Epithelial cell of proximal tubule (primary cell): ENCODE measurements at places on chromosomes 6 and 20.

DNA sequence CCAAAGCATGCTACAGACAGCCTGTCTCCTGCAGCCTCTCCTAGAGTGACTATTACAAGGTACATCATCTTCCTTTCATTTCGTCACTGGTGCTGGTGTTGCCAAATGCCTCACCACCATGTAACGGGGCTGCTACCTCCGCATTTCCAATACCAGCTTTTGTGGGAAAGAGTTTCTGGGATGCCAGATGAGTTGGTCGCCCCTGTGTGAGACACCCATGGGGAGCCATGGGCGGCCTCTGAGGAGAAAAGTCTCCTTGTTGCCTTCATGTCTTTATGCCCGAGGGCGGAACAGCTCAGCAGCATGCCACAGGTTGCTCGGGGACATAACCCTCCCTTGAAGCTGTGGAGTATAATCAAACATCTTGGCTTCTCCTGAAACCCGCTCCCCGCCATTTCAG is 169.6 kb downstream of the THBS2 start:
- no peak for DNase-seq

DNA sequence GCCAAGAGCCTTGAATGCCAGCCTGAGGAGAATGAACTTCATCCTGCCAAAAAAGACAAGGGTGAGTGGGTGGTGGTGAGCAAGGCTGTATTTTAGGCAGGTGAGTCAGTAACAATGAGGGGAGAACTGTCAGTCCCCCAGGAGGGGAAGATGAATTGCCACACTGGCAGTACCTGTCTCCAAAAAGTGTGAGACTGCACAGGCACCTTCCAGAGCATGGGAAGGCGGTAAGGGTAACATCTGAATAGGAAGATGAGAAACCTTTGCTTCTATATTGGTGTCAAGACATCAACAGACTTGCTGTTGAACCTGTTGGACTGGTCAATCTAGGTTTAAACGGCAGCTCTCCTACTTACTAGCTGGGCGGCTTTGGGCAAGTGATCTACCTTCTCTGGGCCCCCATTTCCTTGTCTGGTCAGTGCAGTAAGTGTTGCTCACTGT is 30.9 kb downstream of the STK35 start:
- no peak for DNase-seq

DNA sequence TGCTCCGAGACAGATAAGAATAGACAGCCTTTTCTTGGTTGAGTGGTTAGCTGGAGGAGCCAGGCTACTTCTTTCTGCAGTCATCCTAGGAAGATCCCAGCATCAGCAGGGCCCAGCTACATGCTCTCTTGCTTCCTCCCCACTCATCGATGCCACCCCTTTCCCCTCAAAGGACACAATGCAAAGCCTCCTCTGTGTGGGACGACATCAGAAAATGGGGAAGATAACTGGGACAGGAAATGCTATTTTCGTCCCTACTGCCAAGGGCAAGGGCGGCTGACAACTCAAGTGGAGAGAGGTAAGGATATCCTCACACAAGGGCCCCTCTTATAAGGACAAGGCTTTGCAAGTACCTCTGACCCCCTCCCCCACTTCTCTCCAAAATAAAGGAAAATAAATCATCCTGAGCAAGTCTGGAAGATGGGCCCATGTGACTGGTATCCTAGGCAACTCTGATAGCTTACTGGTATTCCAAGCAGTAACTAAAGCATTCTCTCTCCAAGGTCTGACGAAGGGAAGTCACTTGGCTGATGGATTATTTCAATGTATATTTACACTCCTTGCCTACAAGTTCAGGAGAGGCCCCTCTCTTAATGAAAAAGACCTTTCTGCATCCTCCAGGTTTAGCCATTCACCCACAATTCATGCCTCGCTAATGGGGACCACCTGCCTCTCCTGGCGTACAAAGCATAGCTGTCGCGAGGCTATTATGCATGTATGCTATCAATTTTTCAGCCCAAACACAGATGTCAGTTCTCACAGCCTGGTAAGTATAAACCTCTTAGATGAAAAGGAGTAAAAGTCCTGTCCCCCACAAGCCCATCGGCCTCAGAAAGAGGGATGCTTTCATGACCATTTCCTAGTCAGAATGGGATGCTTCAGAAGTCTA is 11.3 kb downstream of the ELMO2 start:
- DNase-seq, result no peak

DNA sequence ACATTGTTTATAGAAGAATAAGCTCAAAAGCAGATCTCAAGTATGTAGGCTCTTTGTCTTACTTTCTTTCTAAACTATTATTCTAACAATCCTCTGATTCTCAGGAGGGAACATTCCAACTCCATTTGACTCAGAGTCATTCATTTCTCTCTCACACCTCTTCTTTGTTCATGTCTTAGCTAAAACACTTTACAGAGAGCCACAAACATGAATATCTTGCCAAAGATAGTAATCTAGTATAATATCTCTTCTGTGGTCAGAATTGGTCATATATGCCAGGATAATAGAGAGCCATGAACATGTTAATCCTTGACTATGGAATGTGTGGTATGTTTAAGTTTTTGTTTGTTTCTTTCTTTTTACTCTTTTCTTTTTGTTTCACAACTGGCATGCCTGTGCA is 456.0 kb upstream of the PTCHD4 start:
- DNase-seq, result peak; percentile 42

- no peak for DNase-seq
Observed at GRCh38 chr20:62545271-62545670, 69.5 kb upstream of the GATA5 start.

DNA sequence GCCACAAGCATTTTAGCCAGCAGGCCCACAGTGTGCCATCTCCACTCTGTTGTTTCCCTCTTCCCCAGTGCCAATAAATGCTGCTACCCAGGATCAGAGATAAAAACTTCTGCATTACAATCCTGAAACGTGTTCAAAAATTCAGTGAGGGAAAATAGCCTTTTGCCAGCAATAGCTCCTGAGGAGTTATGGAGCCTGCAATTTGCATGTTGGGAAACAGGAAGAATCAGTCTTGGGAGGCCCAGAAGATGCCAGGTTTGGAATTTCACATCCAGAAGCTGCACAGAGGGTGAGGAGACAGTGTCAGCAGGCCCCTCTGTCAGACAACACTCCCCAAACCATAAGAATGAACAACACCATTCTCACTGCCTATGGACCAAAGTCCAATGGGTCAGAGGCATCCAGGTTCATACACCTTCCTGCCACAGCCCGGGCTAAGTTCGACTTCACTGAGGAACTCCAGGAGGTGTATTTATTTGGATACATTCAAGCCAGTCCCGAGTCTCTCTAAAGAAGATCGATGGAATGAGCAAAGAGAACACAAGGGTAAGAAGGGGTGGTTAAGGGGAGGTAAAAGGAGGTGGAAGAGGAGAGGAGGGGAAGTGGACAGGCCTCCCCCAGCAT is 20.8 kb downstream of the RRBP1 start:
- DNase-seq, result no peak

DNA sequence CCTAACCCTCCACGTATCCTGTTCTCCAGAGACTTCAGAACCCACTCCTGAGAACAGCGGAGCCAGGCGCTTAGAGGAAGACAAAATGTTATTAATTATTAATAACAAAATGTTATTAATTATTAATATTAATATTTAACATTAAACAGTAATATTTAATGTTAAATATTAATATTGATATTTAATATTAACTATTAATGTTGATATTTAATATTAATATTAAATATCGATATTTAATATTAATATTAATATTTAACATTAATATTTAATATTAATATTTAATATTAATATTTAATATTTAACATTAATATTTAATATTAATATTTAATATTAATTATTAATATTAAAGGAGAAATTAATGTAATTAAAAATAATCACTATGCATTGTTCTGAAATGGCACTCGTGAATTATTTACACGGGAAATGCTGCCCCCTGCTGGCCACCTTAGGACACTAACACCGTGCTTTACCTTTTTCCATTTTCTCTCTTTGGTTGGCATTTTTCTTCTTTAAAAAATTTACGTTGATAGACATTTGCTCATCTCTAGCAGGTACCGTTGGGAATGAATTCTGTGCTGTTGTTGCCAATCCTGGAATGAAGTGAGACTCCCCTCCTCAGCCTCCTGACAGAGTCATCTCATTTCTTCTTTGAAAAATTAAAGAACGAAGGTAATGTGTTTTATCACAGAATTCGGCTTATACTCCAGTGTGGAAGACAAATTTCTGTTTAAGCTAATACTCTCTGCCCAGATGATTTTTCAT is 7.5 kb upstream of the GGTLC1 start:
- no peak for DNase-seq

GRCh38 chr6:122153557-122153956 is 245.9 kb upstream of the HSF2 start:
- DNase-seq, result no peak

GRCh38 chr6:132392792-132393191 is 8.5 kb downstream of the MOXD1 start:
- DNase-seq, result peak; percentile 18

- DNase-seq, result peak; percentile 76
Observed at GRCh38 chr6:80638213-80639055, 532.0 kb downstream of the BCKDHB start.

GRCh38 chr6:16841241-16841640 is 80.0 kb upstream of the ATXN1 start:
- no peak for DNase-seq

DNA sequence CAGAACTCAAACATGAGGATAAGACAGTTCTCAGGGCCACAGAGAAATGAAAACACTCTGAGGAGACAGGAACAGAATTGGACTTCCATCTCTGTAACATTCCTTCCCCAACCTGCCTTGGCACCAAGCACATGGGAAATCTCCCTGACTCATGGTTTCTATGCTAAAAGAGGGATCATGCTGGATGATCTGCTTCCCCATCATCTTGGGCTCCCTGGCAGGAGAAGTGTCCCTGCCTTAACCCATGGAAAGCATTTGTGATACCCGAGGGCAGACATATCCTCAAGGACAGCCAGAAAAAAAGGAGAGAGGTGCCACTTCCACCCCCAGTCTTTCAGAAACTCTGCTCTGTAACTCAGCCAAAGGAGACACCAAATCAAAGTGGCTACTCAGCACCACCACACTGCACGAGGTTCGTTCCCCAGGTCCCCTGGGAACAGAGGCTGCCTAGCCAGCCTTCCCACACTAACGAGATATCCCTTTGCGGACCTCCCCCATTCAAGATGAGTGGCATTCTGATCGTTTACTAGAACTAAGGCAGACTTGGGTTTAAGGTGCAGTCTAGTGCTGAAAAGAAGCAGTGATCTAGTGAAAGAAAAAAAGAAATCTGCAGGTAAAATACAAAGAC is 34.8 kb downstream of the BLOC1S5 start:
- DNase-seq, result no peak

GRCh38 chr6:41896281-41896680 is 1.1 kb upstream of the USP49 start:
- DNase-seq, result no peak

DNA sequence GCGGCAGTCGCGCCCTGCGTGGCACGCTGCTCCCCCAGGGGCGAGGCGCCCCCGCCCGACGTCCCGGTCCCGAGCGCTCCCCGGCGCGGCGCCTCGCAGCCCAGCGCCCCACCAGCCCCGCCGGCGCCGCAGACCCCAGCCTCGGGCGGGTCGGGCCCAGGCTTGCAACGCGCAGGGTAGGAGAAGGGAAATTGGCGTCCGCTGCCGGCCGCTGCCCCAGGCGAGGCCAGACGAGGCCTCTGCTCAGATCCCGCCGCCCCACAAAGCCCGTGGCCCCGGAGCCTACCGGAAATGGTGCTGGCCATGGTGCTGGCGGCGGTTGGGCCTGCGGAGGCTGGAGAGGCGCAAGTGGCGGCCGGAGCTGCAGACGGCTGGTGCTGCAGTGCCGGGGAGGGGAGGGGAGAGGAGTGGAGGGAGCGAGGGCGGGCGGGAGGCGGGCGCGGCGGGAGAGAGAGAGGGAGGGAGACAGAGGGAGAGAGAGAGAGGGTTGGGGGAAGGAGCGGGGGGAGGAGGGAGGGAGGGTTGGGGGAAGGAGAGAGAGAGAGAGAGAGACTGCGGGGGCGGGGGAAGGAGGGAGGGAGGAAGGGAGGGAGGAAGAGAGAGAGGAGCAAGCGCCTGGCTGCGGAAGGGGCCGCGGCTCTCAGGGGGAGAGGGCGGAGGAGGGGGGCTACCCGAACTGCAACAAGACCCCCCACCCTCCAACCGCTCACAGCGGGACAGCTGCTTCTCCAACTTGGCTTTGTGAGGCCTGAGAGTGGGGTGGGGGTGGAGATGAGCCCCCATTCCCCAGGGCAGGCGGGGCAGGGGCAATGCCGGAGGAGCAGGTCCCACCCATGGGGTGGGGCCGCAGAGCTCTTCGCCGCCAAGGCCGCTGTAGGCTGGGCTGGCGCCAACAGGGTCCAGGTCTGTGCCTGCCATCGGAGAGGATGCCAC is at the start of gene STMN3:
Gene STMN3 (minus strand): TSS at position 384 of the 933 bp plus-strand sequence. CDS start 79 bp downstream, at position 305.
- DNase-seq, result no peak

- peak; percentile 13 for DNase-seq
Observed at GRCh38 chr6:154928325-154928922, 66.7 kb upstream of the TIAM2 start.

- no peak for DNase-seq
Observed at GRCh38 chr6:105560611-105561066, 157.8 kb upstream of the PREP start.

DNA sequence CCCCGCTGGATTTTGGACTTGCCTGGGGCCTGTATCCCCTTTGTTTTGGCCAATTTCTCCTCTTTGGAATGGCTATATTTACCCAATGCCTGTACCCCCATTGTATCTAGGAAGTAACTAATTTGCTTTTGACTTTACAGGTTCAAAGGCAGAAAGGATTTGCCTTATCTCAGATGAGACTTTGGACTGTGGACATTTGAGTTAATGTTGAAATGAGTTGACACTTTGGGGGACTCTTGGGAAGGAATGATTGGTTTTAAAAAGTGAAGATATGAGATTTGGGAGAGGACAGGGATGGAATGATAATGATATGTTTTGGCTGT is 1220.3 kb upstream of the CITED2 start:
- no peak for DNase-seq

DNA sequence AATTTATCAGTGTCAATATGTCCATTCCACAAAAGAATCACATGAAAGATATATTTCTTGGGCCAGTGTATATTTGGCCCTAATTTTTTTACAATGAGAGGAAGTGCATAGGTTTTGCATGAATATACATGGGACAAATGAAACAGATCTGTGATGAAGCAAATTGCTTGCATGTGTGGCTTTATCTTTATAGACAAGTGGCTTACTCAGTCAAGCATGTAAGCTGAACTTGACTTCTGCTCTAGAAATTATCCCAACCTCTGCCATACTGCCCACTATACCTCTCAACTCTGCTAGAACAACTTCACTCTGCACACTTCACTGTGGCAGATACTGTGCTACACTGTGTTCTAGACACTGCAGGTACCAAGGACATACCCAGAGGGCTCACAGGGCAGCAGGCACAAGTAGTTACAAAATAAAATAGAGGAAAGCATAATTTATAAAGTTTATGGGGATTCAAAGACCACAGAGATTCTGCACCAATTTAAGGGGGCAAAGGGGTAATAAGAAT is 349.2 kb upstream of the HSF2 start:
- DNase-seq, result no peak

GRCh38 chr20:24446811-24447210 is 22.6 kb upstream of the SYNDIG1 start:
- DNase-seq, result no peak

- no peak for DNase-seq
Observed at GRCh38 chr20:57811374-57812020, 101.7 kb upstream of the PMEPA1 start.
